ENCODE measurements at places on chromosomes 16 and 17. TPM values are rescaled to one million over a fixed set of nuclear protein-coding genes. Genes with fewer than 3 reads are reported as not detected.

Gene SHBG
- total RNA-seq: 2.0 TPM

Gene CCDC154
- 2.2 TPM for total RNA-seq

Gene OR1F1
- not detected for total RNA-seq

Gene PITPNM3
- total RNA-seq: 4.3 TPM

Gene STH
- not detected for total RNA-seq

Gene SLFN13
- total RNA-seq: 14.3 TPM

Gene VAC14
- 39.5 TPM for total RNA-seq

Gene SDK2
- 4.6 TPM for total RNA-seq

Gene SPPL2C
- total RNA-seq: not detected

Gene C17orf50
- total RNA-seq: not detected

Gene OR1E2
- total RNA-seq: not detected

Gene KRTAP9-2
- not detected for total RNA-seq

Gene ARSG
- total RNA-seq: 4.1 TPM

Gene TEKT1
- 1.6 TPM for total RNA-seq

Gene ZPBP2
- not detected for total RNA-seq

Gene TPSB2
- total RNA-seq: not detected

Gene SLC5A10
- not detected for total RNA-seq

Gene DNAI2
- 0.87 TPM for total RNA-seq

Gene HOXB1
- total RNA-seq: 0.79 TPM

Gene GPR139
- total RNA-seq: not detected

Gene KRTAP4-1
- total RNA-seq: not detected

Gene HASPIN
- total RNA-seq: 5.2 TPM

Gene TNFRSF17
- not detected for total RNA-seq

Gene KLHL10
- not detected for total RNA-seq

Gene ABCA3
- total RNA-seq: 12.5 TPM

Gene MEIOC
- total RNA-seq: not detected

Gene SEPTIN1
- total RNA-seq: 2.3 TPM

Gene SALL1
- 8.0 TPM for total RNA-seq

Gene KRT39
- total RNA-seq: 0.70 TPM

Gene SPEM2
- not detected for total RNA-seq

Gene MYH1
- total RNA-seq: not detected

Gene B3GNT9
- 9.7 TPM for total RNA-seq

Gene ST6GALNAC2
- 10.4 TPM for total RNA-seq

Gene SMIM5
- 9.3 TPM for total RNA-seq

Gene GNAO1
- total RNA-seq: 20.1 TPM

Gene PRR35
- total RNA-seq: 0.12 TPM

Gene APOBR
- total RNA-seq: 0.14 TPM

Gene RASL10B
- total RNA-seq: 6.4 TPM

Gene KRT15
- total RNA-seq: 840 TPM

Gene DNAAF8
- total RNA-seq: 0.74 TPM

Gene TPPP3
- 44.5 TPM for total RNA-seq

Gene CNTNAP4
- 0.38 TPM for total RNA-seq

Gene CBX4
- 76.2 TPM for total RNA-seq

Gene SLC6A2
- 12.7 TPM for total RNA-seq

Gene SDR42E1
- not detected for total RNA-seq

Gene C16orf95
- total RNA-seq: 6.3 TPM

Gene SMIM36
- total RNA-seq: not detected

Gene SAMD14
- total RNA-seq: 2.2 TPM

Gene MYH8
- total RNA-seq: 0.05 TPM

Gene TMEM88
- 4.5 TPM for total RNA-seq

Gene GRAPL
- total RNA-seq: not detected

All from type B pancreatic cell (in vitro differentiated cells).